ENCODE measurements at places on chromosomes 13 and 19. TPM values are rescaled to one million over a fixed set of nuclear protein-coding genes. Genes with fewer than 3 reads are reported as not detected.

DNA sequence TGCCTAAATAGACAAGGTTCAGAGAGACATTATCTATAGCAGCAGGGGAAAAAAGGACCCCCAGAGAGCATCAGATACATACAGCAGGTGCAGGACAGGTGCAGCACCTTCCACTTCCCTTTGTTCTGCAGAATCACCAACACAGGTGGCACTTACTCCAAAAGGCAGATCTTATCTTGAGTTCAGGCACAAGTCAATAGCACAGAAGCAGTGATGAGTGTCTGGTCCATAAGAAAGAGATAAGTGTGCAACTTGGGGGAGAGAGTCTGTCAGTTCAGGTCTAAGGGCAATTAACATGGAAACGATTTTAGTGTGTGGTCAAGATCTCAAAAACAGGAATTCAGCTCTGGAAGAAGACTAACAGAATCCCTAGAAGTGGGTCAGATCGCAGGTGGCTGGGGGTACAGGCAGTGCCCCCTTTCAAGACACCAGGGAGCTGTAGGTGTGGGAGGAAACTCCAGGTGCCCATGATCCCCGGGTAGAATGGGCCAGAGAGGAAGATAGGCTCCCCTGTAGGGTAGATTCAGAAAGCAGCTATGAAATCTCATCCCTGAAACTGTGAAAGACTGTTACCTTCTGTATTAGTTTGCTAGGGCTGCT is 40.6 kb downstream of the TNFSF11 start:
- no peak for DNase-seq

DNA sequence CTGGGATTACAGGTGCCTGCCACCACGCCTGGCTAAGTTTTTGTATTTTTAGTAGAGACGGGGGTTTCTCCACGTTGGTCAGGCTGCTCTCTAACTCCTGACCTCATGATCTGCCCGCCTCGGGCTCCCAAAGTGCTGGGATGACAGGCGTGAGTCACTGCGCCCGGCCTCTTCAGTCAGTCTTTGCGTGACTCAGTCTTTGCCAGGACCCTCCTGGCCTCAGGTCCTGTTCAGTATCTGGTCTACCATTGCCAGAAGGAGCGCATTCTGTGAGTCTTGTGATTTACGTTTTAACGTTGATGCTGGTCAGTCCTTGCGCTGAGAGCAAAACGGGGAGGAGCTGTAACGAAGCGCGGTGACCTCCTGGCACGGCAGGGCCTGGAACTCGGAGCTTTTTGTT is 7.6 kb upstream of the HMG20B start:
- DNase-seq, result no peak

ZNF345 gene
- total RNA-seq, result 24.9 TPM

UQCR11 gene
- 65.6 TPM for total RNA-seq

SERP2 gene
- 26.1 TPM for total RNA-seq
